NCI-H1092 (cell line): ENCODE measurements at places on chromosomes 16 and 17.

GRCh38 chr16:25223964-25224363 lies 7.2 kb downstream of the AQP8 start:
- no peak for DNase-seq

DNA sequence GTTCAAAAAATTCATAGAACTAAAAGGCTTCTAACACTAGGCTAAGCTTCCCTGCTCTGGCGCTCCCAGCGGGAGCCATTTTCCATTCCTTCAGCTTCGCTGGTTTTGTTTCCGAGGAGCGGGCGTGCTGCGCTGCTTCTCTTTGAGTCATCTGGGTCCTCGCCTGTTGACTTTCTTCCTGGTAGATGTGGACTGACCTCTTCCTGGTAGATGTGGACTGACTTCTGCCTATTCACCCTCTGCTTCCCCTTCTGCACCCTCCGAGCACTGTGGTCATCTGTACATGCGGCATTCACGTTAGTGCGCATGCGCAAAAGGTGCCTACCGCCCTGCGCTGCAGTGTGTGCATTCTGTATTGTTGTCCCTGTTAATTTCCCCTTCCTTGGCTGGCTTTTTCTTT lies 40.8 kb upstream of the SEC14L1 start:
- DNase-seq, result no peak

GRCh38 chr17:82436601-82437324 lies 13.8 kb downstream of the CYBC1 start:
- no peak for DNase-seq

GRCh38 chr16:86951831-86952598 lies 365.2 kb downstream of the C16orf95 start:
- DNase-seq, result no peak

- no peak for DNase-seq
These were observed 449 bp downstream of the SMCR8 start for GRCh38 chr17:18315562-18315922.

GRCh38 chr17:82113422-82113821 lies 15.4 kb upstream of the FASN start:
- DNase-seq, result no peak

DNA sequence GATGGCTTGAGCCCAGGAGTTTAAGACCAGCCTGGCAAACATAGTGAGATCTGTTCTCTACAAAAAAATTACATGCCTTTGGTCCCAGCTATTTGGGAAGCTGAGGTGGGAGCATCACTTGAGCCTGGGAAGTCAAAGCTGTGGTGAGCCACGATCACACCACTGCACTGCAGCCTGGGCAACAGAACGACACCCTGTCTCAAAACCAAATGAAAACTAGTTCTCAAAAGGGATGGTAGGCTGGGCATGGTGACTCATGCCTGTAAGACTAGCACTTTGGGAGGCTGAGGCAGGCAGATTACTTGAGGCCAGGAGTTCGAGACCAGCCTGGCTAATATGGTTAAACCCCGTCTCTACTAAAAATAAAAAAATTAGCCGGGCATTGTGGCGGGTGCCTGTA lies 31.1 kb downstream of the PPM1D start:
- no peak for DNase-seq
